ENCODE measurements at places on chromosomes 6 and 20.

- peak; percentile 38 for DNase-seq
Measured at GRCh38 chr20:47220161-47220582, 136.3 kb downstream of the ZMYND8 start.

DNA sequence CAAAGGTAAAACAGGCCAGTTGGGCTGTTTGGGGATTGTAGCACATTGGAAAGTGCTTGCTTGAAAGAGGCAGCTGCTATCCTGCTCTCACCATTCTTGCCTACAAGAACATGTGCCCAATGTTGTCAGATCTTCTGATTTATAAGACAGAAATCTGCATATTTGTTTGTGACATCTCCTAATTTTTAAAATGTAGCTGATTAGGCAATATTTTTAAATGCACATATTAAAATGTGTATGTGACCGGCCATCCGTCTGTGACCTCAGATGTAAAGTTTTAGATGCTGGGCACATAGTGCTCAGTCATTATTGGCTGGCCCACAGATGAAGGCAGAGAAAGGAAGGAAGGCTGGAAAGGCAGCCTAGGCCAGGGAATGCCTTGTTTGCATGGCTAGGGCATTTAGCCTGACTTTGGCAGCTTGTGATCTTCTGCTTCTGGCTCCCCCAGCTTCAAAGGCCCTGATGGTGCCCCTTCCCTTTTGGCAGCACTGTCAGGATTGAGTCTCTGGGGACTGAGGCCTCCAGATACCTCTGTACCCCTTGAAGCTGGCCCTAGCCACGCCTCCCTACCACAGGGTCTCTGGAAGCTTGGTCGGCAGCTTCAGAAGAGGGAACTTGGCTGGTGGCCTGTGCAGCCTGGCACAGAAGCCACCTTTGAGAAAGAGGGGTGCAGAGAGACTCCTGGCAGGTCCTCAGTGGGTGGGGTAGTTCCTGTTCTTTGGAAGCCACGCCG is 6.4 kb downstream of the SNPH start:
- DNase-seq = no peak

GRCh38 chr6:146928503-146928902 is 275.7 kb upstream of the STXBP5 start:
- no peak for DNase-seq

GRCh38 chr6:87623248-87623647 is 33.3 kb downstream of the ORC3 start:
- DNase-seq = no peak

DNA sequence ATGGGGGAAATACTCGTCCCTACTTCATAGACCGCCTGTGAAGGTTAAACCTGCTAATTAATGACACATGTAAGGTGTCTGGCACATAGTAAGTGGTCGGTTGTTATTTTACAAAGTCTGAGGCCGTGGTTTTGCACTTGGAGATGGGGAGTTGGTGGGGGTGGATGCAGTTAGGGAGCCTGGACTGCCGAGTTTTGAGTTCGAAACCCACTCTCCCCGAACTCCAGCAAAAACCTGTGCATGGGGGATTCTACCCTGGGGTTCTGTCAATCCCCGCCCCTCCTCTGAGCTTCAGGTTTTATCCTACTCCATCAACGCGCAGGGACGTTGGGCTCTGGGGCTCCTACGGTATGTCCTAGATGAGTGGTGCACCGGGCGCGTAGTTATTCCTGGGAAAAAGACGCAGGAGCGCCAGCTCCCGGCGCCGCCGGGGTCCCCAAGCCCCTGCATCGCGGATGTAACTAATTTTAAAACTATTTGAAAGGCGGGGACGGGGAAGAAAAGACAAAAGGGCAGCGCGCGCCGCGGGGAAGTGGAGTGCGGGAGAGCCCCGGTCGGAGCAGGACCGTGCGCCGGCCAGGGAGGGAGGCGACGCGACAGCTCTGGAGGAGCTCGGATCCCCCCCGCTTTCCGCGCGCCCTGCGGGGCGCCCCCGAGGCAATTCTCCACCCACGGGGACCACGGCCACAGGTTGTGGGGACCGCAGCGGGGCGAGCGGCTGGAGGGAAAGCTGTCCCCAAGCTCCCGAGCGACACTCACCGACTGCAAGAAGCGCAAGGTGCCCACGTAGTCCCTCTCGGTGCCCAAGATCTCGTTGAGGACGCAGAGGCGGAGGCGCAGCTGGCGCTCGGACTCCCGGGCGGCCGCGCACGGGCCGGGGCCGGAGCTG is 672 bp downstream of the PREX1 start:
- peak; percentile 59 for DNase-seq

DNA sequence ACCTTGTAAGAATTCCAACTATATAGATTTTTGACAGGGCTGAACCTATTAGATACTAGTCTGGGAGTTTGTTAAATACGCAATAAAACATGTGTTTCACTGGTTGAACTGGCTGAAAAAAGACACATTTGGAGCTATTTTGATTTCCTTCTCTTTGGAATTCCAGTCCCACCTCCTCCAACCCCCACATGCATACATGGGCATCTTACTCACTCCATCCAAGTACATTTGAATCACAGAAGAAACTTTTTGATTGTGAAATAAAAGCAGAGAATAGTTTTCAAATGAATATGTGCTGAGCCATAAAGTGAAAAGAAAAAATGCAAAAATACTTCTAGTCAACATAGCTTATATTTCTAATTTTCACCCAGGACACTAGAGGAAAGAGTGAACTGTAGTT is 33.9 kb upstream of the STXBP5 start:
- no peak for DNase-seq

- DNase-seq = no peak
Measured at GRCh38 chr6:120230008-120230407, 880.4 kb upstream of the MAN1A1 start.

DNA sequence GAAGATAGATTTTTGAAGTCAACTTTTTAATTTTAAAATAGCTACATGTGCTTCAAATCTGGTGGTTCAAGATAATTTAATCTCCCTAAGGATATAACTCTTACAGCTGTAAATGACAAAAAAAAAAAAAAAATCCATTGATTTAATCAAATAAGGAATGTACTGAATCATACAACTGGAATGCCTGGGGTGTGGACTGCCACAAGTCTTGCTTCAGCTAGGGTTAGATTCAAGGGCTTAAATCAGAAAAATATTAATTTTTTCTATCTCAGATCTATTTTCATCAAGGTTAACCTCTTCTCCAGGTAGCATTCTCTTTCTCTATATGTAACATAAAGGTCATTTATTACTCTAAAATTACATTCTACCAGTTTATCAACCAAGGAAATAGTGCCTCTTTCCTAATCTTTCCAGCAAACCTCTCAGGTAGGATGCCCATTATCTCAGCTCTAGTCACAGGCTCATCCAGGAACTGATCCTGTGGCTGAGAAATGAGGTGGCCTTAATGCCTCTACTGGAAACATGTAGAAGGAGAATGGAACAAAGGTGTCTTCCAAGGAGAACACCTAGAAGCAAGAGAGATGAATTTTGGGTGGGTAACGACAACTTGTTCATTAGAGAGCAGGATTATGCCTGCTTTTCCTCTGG is 466.9 kb downstream of the CBLN4 start:
- DNase-seq = no peak

Data from CD4-positive, alpha-beta T cell treated with Interleukin-2 at 100 ng/mL for 4 hours (primary cell).